ENCODE measurements at places on chromosomes 2 and 18. TPM values are rescaled to one million over a fixed set of nuclear protein-coding genes. Genes with fewer than 3 reads are reported as not detected.
A peak's percentile ranks its signal among the peaks of the same experiment; 100 is the strongest.

- no peak overlapping the region for H3K4me3 ChIP-seq
- H3K27ac ChIP-seq, result no peak overlapping the region
- no peaks in the 10 kb centered on the region for H3K27me3 ChIP-seq
Observed at GRCh38 chr2:181411105-181411849, 45.9 kb upstream of the ITGA4 start.

- peaks cover 17% of the 10 kb centered on the region for H3K4me1 ChIP-seq
- DNase-seq, result peak; percentile 7
- H3K4me3 ChIP-seq, result no peak overlapping the region
Observed at GRCh38 chr2:63594660-63595059, 5.9 kb downstream of the MDH1 start.

IAH1 gene
- total RNA-seq, result 46.8 TPM

HOXD13 gene
- total RNA-seq, result 0.36 TPM

ALPG gene
- total RNA-seq, result 0.18 TPM

CNGA3 gene
- total RNA-seq, result not detected
